Stimulated activated CD4-positive, alpha-beta T cell treated with anti-CD3 and anti-CD28 coated beads, Interleukin-1b, Interleukin-23, amount 100 ng/mL, for 1 hour (primary cell): ENCODE measurements at places on chromosomes 11 and 22.

DNA sequence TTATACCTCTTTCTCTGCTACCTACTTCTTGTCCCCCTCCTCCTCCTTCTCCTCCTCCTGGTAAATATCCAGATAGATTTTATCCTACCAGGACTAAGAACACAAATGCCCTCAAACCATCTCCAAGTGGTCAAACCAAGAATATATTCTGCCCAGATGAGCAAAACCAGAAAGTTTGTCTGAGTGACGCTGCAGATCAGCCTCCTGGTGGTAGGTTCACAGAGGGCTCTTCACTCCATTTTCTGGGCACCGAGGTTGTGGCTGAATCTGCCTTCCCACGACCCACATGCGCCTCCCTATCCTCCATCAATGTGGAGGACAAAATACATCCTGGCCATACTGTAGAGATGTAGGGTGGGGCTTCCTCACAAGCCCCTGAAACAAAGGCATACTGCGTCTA is 543.6 kb downstream of the MN1 start:
- DNase-seq: no peak

- DNase-seq: no peak
Observed at GRCh38 chr11:86784241-86784681, 16.1 kb upstream of the PRSS23 start.

GRCh38 chr11:66789097-66789890 is 53.9 kb upstream of the RCE1 start:
- no peak for DNase-seq

DNA sequence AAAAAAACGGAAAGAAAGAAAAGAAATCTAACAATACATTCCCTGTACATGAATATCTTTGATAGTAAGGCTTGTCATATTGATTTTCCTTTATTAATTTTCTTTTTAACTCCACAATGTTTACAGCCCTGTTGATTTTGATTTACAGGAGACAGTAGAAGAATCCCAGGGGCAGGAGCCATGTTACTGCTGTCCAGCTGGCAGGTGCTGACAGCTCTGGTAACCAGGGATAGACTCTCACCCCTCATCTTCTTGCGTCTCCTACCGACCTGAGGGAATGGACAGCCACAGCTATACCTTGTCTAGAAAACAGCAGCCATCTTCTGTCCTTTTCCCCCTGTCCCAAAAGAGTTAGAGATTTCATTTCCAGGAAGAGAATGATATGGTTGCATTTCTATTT is 37.4 kb downstream of the PRDM10 start:
- DNase-seq: no peak

DNA sequence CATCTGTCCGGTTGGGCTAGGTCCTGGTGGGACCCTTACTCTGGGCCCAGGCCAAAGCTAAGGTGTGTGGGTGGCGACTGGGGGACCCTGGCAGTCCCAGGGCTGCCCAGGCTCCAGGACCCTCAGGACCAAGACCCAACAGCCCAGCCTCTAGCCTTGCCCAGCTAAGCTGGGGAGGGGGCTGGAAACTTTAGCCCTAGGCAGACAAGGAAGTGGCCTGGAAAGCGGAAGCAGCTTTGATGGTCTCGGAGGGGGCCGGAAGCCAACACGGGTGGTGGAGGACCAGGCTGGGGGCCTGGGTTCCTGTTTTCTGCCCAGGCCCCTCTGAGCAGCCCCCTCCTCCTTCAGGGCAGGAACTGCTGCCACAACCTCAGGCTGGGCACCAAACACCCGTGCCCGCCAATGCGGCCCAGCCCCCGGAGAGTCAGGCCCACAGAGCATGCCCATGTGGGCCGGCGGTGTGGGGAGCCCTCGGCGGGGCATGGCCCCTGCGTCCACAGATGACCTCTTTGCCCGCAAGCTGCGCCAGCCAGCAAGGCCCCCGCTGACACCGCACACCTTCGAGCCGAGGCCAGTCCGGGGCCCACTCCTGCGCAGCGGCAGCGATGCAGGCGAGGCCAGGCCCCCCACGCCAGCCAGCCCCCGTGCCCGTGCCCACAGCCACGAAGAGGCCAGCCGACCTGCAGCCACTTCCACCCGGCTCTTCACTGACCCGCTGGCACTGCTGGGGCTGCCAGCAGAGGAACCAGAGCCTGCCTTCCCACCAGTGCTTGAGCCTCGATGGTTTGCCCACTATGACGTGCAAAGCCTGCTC is 2.8 kb downstream of the SIPA1 start:
- DNase-seq: no peak
